ENCODE measurements at places on chromosomes 12 and 14.

DNA sequence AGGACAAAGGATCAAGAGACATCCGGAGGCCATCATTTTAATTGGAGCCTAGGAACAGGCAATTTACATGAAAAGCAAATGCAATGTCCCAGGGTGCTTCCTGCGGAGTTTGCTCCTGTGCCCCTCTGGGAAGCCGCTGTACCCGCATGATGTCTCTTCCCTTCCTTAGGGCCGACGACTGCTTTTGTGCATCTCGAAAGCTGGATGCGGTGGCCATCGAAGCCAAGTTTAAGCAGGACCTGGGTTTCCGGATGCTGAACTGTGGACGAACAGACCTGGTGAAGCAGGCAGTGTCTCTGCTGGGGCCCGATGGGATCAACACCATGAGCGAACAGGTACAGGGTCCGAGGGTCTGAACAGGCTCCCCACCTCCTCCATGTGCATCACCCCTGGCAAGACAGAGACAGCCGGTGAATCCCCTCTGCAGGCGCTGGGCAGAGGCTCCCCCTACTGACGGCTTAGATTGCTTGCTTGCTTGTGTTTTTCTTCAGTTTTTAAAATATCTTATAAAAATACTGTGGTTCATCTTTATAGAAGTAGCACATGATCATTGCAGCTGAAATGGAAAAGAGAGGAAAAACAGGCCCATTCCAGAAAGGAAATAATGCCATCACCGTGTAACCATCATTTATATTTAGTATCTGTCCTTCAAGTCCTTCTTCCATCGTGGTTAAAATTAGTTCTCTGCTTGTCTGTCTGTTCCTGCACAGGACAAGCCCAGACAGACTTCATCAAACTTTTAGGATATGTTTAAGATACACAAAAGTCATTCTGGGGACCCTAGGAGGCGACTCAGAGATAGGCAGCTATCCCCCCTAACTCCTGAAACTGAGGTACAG is 75.4 kb upstream of the PWP1 start:
- peak; percentile 34 for DNase-seq

- no peak for DNase-seq
Observed at GRCh38 chr12:101855364-101855884, 22.0 kb upstream of the DRAM1 start.

DNA sequence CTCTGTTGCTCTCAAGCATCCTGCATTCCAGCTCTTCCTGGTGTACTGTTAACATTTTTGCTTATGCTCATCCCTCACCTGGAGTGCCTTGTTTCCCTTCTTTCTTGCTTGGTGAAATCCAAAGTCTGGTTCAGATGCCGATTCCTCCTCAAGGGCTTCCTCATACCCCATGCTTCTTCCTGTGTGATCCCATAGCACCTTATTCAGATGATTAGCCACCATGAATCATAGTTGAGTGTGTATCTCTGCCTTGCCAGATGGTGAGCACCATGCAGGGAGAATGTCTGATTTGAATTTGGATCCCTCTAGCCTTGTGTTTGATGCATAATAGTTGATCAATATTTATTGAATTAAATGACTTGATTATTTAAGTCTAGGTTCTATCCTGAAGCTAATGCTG is 39.4 kb upstream of the ANO4 start:
- no peak for DNase-seq

GRCh38 chr12:108691998-108692808 is 39.1 kb downstream of the CORO1C start:
- DNase-seq: no peak

DNA sequence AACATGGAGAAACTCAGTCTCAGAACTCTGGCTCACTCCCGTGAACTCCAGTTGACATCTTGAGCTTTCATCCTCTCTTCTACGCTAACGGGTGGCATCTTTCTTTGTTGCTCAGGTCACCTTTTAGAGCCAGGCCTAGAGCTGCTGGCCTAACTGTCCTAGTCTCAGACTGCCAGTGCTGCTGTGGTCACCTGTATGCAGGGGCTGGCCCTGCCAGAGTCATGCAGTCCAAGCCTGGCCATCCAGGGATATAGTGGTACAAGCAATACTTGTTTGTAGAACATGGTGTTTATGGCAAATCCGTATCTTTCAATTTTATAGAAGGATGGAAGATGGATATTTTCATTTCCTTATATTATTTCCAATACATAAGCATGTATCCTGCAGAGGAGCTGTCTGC is 117.2 kb downstream of the PELI2 start:
- DNase-seq: no peak

DNA sequence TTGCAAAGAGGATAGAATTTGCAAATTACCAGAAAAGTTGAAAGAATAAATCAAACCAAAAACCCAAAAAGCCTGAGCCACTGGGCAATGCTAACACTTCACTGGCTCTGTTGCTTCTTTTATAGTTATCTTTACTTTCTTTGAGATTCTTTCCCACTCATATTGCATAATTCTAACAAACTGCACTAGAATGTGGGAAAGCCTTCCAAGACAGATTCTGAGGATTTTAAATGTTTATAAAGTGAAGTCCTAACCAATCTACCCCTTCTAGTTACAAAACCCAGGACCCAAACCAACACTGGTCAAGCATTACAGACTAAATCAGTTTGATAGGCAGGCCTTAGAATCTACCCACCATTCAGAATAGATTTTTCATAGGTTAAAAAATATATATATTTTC is 150.9 kb downstream of the MED13L start:
- no peak for DNase-seq

DNA sequence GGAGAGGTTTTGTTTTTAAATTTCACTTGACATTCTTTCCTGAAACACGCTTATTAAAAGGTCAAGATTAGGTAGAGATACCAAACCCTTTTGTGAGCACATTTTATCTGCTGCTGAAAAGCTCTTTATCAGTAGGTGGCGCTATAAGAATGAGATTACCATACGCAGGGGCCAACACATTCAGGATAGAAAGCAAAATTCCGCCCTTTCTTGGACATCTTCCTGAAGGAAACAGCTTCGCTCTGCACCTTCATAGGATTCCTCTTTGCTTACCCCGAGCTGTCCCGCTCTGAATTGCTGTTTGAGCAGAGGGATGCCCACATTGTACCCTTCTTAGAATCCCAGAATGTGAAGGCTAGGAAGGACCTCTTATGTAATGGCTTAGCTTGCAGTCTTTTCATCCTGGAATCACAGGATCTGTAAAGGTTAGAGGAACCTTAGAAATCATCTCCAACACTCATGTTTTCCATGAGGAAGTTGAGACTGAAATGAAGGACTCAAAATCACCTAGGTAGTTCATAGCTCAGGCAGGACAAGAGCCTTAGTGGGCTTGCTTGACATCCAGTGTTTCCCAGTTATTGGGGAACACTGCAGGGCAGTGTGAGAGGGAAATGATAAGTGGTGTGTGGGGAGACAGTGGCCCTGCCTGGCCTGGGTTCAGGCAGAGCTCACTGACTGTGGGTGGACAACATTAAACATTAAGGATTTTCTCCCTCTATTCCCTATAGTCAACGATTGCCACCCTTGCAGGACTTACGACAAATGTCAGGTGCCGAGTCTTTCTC is 38.7 kb upstream of the CRY1 start:
- DNase-seq: peak; percentile 78

GRCh38 chr14:44379292-44379977 is 127.6 kb downstream of the FSCB start:
- DNase-seq: no peak

- no peak for DNase-seq
Observed at GRCh38 chr12:46669720-46670119, 156.1 kb downstream of the SLC38A4 start.

DNA sequence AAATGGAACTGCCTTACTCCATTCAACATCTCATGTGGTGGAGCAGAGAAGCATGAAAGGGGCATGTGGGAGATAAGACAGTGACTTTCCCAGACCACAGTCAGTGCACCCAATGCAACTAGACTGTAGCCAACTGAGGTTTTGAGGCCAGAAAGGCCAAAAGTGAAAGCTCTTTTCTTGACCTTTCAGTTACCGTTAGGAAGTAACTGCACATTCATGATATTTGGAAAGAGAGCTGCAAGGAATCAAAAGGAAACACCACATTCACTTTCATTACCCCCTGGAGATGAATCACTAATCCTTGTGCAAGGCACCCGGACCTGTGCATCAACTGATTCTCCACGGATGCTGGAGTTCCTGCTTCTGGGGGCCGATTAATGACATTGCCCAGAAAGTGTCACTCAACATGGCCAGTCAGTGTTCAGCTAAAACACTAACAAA is 72.9 kb upstream of the ELK3 start:
- no peak for DNase-seq

GRCh38 chr12:52045794-52046199 is 5.4 kb upstream of the NR4A1 start:
- no peak for DNase-seq

- DNase-seq: no peak
Observed at GRCh38 chr14:59210621-59211020, 22.2 kb downstream of the DAAM1 start.

DNA sequence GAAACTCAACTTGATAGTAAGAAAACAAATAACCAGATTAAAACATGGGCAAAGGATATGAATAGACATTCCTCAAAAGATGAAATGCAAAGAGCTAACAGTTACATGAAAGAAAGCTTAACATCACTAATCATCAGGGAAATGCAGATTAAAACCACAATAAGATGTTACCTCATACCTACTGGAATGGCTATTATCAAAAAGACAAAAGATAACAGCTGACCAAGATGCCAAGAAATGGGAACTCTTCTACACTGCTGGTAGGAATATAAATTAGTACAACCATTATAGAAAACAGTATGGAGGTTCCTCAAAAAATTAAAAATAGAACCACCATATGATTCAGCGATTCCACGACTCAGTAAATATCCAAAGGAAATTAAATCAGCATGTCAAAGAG is 18.8 kb downstream of the KCNH5 start:
- no peak for DNase-seq

DNA sequence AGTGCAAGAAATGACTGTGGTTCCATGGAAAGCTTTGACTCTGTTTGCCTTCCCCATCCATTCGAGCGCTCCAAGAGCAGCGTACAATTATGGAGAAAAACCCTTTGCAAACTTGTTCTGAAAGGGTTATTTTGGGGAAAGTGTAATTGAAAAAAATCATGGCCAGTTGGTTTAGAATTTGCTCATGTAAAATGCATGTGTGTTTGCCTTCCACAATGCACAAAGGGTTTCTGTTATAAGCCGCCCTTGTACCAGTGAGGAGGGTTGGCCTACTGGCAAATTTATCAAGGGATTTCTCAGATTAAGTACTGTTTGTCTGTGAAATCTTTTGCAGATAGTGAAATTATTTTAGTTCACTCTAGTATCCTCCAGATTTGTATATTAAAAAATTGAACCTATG is 62.7 kb upstream of the PELI2 start:
- no peak for DNase-seq

- DNase-seq: no peak
Observed at GRCh38 chr12:15527201-15528080, 205.1 kb downstream of the PTPRO start.

GRCh38 chr12:79597910-79598309 is 92.9 kb downstream of the PAWR start:
- no peak for DNase-seq

- no peak for DNase-seq
Observed at GRCh38 chr12:85630851-85631250, 205.4 kb downstream of the RASSF9 start.

GRCh38 chr12:39440781-39441180 is 2.1 kb downstream of the KIF21A start:
- DNase-seq: no peak

DNA sequence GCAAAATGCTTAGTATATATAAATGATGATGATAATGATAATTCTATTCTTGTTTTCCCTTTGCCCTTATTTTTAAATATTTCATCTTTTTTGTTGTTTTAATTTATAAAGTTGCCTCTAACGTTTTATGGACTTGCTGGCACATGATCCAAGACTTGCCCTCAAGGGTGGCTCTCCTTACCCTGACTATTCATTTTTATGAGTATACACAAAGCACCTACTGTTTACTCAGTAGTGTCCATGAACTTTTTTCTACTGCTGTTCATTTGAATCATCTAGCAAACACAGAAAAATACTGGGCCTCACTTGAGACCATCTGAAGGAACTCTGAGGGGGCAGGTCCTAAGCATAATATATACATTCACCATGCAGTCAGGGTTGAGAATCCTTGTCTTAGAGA is 276.2 kb downstream of the AACS start:
- no peak for DNase-seq

DNA sequence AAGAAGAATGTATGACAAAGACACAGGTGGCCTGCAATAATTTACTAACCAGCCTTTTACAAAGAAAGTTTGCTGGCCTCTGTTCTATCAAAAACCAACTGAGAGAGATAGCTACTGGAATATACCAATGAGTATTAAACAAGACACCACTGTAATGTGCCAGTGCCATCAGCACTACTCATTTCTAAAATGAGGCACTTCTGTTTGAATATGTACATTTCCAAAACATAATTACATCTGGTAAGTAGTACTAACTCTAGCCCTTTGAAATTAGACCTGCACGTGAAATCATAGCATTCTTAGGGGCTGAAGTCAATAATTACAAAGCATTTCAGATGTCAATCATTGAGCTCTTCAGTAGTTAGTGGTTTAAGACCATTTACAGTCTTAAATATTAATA is 6.9 kb upstream of the SYCP3 start:
- DNase-seq: no peak

DNA sequence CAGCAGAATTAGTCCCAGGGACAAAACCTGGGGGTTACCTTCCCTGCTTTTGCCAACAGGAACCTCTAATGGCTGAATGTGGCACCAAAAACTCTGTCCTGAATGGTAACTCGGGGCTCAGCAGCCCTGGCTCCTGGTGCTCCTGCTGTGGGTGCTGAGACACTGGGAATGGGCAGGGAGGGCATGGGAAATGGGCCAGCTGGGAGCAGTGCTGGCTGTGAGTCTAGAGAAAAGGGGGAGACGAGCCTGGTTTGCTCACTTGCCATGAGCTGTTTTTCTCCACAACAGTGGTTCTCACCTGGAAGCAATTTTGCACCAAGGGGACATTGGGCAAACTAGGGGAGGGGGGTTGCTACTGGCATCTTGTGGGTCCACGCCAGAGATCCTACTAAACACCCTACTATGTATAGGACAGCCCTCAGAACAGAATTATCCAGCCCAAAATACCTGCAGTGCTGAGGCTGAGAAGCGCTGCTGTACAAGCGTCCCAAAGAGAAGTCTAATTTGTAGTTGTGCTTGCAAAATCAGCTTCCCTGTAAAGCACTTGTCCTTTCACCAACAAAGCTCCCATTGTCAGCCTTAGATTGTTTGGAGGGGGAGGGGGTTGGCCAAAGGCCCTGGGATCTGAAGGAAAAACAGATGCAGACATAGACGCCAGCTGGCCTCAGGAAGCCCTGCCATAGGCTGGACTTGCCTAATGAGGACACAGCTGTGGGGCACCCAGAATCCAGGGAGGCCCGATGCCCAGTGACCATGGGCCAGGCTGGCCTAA is 3.6 kb downstream of the LRRC74A start:
- no peak for DNase-seq

DNA sequence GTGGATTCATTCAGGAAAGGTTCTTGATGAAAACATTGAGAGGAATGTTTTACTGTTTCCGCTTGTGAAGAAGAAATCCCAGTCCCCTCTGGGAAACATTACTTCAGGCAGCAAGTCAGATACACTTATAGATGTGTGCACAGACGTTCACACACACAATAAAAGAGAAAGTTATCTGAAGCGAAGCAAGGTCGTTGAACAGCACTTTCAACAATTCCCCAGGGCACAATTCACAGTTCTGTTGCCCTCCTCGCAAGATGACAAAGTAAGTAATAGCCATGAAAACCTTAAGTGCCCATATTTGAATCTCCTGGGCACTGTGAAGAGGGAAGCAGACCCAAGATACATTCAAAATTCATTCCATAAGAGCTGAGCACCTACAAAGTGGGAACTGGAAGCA is 156.6 kb upstream of the CAND1 start:
- DNase-seq: no peak

All from NCI-H1930 (cell line).